Cardiac fibroblast (primary cell): ENCODE measurements at places on chromosomes 4 and X.

GRCh38 chrX:72685810-72686456 is 28.2 kb downstream of the PHKA1 start:
- no peak for DNase-seq

GRCh38 chrX:119477812-119478232 is 9.6 kb downstream of the SLC25A5 start:
- peak; percentile 93 for DNase-seq

DNA sequence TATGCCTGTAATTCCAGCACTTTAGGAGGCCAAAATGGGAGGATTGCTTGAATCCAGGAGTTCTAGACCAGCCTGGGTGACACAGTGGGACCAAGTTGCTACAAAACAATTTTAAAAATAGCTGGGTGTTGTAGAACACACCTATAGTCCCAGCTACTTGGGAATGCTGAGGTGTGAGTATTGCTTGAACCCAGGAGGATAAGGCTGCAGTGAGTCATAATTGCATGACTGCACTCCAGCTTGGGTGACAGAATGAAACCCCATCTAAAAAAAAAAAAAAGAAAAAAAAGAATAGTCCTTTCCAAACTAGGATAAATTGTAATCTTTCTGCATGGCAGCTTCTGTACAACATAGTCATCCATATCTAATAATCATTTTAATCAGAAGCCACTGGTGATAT is 270.1 kb upstream of the INTU start:
- no peak for DNase-seq

DNA sequence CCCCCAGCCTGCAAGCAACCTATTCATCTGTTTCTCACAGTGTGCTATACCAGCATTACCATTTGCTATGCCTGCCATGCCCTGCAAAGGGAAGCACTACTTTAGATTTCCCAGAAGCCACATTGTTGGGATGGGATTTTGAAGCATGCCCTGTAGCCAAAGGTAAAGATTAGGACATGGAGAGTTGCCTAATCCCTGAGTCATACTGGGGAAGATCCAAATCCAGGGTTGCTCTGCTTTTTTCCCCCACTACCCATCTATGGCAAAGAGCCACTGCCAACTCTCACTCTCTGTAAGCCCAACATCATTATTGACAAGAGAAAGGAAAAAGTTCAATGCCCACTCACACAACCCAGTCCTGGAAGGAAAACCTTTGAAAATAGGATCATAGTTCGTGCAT is 36.7 kb upstream of the TMEM164 start:
- peak; percentile 40 for DNase-seq

- DNase-seq: no peak
Observed at GRCh38 chr4:185697488-185697887, 114.5 kb downstream of the SORBS2 start.

DNA sequence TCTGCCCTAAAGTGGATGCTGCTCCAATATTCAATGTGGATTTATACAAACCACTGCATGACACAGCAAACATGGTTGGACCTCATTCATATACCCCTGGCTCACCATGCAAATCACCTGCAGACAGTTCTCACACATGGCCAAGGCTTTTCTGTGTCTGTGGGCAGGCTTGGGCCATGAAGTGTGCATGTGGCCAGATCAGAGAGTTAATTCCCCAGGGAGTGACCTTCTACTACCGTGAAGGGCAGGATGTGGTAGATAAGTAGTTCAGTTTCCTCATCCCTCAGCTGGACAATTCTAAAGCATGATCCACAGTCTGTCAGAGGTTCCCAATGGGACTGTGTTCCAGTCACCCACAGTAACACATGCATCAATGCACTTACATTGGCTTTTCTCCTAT is 24.6 kb upstream of the BCLAF3 start:
- DNase-seq: no peak

- peak; percentile 51 for DNase-seq
Observed at GRCh38 chr4:68368691-68369131, 18.8 kb upstream of the YTHDC1 start.

DNA sequence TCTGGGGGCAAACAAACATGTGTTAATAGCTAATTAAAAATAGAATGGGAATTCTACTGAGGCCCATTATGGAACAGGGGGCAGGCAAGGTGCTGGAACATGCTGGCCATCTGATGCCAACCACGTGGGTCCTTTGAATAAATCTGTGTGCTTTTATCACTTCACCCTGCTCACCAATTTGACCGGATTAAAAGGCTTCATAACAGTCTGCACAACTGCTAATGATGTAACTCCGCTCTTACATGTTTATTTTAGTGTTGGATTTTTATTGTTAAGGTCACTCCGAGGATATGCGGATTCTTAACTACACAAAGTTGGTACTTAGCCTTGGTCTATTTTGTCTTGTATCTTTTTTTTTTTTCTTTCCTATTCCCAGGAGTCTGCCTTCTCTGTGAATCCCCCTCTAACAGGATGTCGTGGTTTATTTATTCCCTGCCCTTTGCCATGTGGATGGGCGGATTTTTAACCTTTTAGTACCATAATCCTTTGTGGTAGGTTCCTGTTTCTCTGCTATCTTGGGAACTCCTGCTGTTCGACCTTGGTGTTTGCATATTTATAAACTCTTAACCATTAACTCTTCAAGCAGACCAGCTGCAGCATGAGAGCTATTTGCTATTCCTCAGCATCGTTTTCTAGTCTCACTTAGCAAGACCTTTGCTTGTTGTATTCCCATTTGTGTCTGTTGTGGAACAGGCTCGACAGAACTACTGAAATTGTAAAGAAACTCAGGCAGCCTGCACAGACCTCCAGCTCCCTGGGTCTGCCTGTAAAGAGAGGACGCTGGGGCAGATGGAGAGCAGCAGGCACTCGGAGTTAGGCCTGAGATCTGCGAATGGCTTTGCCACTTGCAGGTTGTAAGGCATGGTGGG is 38.0 kb downstream of the TRIM2 start:
- DNase-seq: no peak

DNA sequence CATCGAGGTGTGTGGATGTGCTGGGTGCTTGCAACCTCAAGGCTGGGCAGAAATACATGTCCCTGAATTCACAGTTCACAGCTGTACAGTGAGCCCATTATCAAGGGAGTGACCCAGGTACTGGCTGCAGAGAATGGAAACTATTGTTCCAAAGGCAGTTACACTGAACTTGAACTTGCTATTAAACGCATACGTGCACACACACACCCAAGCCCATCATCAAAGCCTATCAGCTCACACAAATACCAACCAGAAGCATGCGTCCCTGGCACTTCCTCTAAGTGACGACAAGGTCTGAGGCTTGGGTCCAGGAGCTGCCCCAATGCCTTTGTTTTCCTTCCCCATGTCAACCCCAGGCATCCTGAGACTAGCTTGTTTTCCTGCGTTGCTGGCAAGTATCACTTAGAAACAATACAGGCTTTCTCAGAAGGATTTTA is 88.6 kb downstream of the IRF2 start:
- peak; percentile 61 for DNase-seq

GRCh38 chrX:28229217-28229616 is 248.0 kb upstream of the DCAF8L1 start:
- DNase-seq: no peak

GRCh38 chr4:147732518-147733235 is 789 bp downstream of the ARHGAP10 start:
- peak; percentile 42 for DNase-seq

DNA sequence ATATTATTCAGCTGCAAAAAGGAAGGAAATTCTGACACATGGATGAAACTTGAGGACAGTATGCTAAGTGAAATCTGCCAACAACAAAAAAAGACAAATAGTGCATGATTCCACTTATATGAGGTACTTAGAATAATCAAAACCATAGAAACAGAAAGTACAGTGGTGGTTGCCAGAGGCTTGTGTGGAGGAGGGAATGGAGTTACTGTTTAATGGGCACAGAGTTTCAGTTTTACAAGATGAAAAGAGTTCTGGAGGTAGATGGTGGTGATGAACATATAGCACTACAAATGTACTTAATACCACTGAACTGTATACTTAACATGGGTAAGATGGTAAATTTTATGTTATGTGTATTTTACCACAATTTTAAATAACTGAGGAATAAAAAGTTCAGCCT is 212.0 kb upstream of the KLF3 start:
- DNase-seq: no peak

GRCh38 chrX:115690511-115691216 is 129.7 kb downstream of the PLS3 start:
- peak; percentile 89 for DNase-seq

DNA sequence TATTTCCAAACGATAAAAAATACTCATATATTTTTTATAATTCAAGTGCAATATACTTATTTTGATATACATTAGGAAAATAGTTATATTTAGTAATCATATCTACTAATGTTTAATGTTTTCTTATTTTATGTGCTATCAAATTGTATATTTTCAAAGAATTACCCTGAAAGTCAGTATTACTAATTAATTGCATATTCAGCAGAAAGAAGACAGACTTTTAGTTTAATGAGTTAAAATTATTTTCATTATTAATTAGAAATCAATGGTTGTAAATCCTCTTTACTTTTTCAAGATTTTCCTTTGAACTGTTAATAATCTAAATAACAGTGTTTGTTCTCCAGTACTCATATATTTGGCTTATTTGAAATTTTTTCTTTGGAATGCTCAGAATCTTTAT is 181.3 kb upstream of the NDST4 start:
- no peak for DNase-seq

GRCh38 chrX:44470816-44471215 is 71.8 kb downstream of the FUNDC1 start:
- DNase-seq: no peak

DNA sequence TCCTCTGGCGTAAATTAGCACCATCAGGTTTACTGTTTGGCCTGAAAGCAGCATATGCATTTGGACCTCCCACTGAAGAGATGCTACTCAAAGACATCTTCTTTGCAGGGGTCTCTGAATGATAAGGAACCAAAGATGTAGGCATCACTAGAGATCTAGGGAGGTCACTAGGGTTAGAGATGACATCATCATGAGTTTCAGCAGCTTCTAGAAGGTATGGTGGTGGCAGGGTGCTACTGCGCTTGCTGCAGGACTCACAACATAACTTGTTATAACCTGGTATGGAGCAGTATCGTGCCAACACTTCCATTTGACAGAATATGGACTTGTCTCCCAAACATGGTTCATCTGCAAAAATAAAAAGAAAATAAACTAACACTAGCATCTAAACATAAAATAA is 251.6 kb downstream of the NPFFR2 start:
- no peak for DNase-seq
